Astrocyte of the spinal cord (primary cell): ENCODE measurements at places on chromosomes 12 and 14.

GRCh38 chr12:27148791-27149190 is 66.4 kb upstream of the C12orf71 start:
- no peak for DNase-seq

- DNase-seq, result peak; percentile 41
Measured at GRCh38 chr14:32692441-32692840, 246.2 kb upstream of the NPAS3 start.

DNA sequence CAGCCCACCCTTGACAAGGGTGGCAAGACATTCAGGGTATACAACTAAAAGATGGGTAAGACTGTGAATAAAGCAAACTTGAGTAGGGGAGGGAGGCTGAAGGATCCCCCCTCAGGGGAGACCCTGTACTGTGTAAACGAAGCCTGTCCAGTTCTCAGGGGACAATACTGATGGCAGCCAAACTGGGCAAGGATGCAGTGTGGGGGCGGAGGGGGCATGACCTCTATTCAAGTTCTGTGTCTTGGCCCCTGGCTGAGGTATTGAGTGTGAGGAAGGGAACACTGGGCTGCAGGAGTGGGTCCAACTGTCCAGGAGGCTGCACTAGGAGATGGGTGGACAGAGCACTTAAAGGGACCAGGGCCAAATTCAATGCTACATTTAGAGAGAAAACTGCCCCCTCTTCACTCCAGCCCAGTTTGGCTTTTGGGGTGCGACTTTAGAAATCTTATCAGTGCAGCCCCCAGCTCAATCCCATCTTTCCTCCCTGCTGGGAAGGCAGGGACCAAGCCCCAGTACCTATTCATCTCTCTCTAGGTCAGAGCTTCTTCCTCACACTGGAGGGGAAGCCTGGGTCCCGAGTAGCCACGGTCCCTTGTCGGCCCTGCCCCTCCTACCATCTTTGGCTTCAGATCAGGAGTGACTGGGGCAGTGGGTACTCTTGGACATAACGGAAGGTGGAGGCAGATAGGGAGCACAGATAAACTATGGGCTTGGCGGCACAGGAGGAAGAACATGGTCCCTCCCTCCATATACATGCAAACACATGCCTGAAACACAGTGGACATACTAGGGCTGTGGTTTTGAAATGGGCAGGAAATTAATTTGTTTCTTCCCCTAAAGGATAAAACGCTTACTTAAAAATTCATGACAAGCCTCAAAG is 11.8 kb downstream of the SLC39A5 start:
- DNase-seq, result no peak

- DNase-seq, result peak; percentile 32
Measured at GRCh38 chr14:53389202-53389601, 236.1 kb upstream of the DDHD1 start.

GRCh38 chr14:65604936-65605335 is 192.4 kb downstream of the FUT8 start:
- peak; percentile 18 for DNase-seq

DNA sequence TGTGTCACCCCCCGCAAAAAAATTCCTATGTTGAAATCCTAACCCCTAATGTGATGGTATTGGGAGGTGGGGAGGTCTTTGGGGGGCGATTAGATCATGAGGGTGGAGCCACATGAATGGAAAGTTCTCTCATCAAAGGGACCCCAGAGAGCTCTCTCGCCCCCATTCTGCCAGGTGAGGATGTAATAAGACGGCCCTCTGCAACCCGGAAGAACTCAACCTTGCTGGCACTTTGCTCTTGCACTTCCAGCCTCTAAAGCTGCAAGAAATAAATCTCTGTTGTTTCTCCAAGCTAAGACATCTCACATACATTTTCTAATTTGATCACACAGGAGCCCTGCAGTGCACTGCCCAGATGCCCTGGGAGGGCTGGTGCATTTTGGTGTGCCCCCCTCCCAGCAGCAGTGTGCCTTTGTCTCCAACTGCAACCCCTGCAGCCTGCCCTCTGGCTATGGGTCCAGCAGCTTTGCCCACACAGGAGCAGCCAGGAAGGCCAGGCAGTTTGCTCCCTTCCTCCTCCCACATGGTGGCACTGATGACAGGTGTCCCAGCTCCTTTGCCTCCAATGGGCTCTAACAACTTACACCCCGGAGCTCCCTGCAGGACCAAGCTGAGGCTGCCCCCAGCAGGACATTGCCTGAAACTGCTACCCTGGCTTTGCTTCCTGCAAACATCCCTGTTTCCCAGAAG is 59.3 kb downstream of the C14orf132 start:
- DNase-seq, result peak; percentile 53

DNA sequence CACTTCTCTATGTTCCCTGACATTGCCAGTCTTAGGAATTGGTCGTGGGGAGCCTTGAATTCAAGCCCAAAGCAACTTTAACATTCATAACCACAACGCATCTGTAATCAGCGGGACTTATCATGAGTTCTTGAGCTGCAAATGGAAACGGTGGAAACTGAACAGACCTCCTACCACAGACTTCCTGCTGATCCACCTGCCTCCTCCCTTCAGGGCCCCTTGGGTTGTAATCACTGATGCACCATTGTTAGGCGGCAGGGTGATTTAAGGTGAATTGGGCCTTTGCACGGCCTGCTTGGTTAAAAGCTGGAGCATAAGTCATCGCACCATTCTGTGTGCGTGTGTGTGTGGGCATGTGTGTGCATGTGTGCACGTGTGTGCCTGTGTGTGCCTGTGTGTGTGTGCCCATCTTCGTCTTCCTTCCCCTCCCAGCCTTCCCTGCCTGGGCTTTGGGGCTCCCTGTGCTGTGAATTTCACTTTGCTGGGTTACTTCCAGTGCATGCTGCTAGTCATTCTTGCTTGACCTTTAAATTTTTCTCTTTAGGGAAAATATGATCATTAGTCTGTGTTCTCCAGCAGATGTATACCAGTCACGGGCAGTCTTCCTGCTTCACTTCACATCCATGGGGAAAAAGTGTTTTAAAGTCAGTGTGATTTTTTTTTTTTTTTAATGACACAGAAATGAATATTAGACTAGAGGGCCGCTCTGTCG is 29.1 kb downstream of the CHST11 start:
- no peak for DNase-seq

GRCh38 chr12:64671681-64672080 is 61.4 kb downstream of the RASSF3 start:
- DNase-seq, result no peak

DNA sequence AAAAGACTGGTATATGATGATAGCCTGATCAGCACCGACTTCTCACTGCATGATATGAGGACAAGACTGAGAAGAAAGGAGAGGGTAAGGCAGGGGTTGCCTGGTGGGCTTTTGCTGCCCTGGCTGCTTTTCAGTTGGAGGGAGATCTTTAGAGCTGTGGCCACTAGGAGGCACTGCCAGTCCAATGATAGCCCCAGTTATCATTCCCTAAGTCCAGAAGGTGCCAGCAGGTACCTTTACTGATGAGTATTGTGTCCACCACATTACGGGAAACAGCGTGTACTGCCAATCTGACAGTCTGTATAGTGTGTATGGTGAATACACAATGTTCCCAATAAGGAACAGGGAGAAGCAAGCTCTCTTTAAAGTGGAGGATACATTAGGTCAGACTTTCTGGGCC is 55.8 kb upstream of the CCDC175 start:
- peak; percentile 28 for DNase-seq

DNA sequence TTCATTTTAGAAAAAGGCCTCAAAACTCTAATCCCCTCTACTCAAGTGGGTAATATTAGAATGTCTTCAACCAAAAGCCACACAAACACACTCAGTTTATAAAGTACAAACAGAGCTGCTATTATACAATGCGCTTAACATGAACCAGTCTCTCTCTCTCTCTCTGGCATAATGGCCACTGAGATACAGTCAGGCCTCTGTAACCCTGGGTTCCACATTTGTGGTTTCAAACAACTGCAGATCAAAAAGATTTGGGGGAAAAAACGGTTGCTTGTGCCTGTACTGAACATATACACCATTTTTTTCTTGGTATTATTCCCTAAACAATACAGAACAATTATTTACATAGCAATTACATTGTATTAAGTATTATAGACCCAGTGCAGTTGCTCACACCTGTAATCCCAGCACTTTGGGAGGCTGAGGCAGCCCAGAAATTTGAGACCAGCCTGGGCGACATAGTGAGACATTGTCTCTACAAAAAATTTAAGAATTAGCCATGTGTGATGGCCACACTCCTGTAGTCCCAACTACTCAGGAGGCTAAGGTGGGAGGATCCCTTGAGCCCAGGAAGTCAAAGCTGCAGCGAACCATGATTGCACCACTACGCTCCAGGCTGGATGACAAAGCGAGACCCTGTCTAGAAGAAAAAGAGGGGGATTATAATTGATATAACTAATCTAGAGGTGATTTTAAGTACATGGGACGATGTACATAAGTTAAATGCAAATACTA is 5.6 kb downstream of the SLC11A2 start:
- no peak for DNase-seq

DNA sequence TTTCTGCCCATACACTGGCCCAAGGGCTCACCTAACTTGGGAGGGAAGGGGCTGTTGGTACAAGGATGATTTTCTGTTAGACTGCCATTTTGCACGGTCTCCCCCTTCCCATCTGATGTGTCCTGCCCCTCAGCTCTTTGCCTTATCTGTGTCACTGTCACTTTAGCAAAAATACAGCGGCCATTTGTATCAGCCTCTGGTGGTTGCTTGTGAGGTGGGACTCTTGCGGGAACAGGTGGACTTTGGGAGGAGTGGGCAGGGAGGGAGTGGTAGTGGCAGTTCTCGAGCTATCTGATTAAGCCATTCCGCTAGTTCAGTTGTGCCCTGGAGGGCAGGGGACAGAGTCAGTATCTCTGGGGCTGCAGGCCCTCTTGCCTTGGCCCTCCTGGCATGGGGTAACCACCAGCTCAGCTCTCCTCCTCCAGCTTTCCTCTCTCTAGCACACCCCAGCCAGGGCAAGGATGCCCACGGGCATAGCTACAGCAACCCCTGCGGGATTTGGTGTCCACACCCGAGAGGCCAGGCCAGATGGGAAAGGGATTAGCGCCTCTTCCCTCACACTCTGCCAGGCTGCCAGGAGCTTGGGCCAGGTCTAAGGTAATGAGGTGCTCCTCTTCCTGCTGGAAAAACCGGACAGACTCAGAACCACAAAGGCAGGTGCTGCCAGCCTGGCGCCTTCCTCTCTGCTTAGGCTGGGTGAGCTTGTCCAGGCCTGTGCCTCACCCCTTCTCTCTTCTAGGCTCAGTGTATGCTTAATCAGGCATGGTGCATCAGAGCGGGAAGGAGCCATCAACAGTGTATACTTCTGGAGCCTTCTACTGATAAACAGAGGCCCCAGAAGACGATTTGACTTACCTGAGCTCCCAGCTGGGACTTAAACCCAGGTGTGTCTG is 8.7 kb downstream of the SLC48A1 start:
- no peak for DNase-seq

DNA sequence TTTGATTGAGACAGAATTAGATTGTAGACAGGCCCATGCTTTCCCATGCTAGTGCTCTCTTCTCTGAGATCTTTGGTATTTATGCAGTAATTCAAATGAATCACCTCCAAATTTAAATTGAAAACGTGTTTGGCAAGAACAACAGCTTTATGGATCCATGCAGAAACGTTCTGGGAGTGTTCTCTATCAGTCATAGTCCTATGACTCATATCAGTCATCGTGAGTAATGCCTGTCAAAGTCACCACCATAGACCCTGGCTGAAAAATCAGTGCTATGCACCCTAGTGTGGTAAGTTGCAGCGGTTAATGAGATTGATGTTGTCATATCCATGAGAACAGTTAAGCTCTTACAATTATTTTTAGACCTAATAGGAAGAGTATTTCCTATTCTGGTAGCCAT is 90.1 kb upstream of the FOXG1 start:
- DNase-seq, result peak; percentile 37
